Renal cortex interstitium (tissue), 15 donors: ENCODE measurements at places on chromosomes 7 and 10. TPM values are rescaled to one million over a fixed set of nuclear protein-coding genes. Genes with fewer than 3 reads are reported as not detected.

The LIPF gene
- polyA plus RNA-seq, result 0.29 TPM

GRCh38 chr10:48455392-48456151, 149.1 kb downstream of the MAPK8 start:
- DNase-seq, result no peak

DNA sequence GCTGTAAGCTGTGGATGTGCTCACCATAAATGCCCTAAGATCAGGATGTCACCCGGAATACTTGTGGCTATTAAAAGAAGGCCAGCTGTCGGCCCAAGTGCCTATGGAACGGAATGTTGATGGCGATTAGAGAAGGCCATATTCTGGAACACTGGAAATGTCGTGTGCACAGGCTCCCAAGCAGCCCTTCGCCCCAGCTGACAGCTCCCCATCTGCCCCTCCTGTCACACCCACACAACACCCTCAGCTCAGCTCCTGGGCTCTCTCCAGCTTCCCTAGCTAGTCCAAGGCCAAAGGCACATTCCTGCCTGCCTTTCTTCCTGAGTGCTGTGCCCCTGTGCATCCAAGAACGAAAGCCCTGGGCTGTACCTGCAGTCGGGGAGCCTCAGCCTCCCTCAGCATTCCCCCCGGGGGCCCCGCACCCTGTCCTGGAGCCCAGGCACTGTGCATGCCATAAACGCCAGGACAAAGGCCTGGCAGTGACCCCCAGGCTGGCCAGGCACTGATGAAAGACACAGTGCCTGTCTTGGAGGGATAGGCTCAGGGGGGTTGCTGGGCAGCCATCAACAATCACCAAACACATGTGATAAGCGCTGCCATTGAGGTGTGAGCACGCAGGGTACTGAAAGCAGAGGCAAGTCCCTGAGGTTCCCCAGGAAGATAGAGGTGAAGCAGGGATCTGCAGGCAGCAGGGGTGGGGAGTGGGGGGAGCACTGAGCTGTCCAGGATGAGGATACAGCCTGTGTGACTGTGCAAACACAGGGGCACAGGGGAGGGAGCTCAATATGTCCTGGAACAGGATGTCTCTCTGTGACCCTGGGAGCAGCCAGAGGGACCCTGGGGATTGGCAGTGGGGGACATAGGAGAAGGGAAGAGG, 3.7 kb upstream of the LDB3 start:
- no peak for DNase-seq

GRCh38 chr10:104247513-104248146, 7.1 kb upstream of the GSTO1 start:
- DNase-seq, result no peak

GRCh38 chr10:133236401-133237240, 1.0 kb upstream of the VENTX start:
- no peak for DNase-seq

GRCh38 chr10:24790599-24790998, 66.9 kb upstream of the ARHGAP21 start:
- DNase-seq, result no peak

The OGDHL gene
- polyA plus RNA-seq, result 60.0 TPM

- no peak for DNase-seq
Measured at GRCh38 chr7:100641860-100642533, 645 bp upstream of the TFR2 start.

DNA sequence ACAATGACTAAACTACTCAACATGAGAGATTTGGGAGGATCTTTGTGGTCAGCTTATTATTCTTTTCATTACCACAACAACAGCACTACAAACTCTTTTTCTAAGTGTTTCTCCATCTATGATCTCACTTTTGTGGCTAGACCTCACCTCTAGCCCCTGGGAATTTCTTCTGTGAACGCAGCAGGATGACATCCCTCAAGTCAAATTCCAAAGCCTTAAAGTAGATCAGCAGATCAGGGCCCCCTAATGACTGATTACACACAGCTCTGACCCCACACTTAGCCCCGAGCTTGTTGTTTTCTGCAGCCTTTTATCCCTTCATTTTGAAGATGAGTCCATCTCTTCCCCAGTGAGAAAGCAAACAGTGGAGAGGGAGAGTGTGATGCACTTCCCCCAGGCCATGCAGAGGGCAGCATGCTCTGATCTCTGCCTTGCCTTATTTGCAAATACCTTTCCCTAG, 27.3 kb downstream of the TFAM start:
- DNase-seq, result no peak

The STEAP1 gene
- 10.4 TPM for polyA plus RNA-seq

GRCh38 chr7:95585426-95585789, 10.9 kb downstream of the PDK4 start:
- no peak for DNase-seq

The NME8 gene
- not detected for polyA plus RNA-seq

The C7orf33 gene
- not detected for polyA plus RNA-seq

DNA sequence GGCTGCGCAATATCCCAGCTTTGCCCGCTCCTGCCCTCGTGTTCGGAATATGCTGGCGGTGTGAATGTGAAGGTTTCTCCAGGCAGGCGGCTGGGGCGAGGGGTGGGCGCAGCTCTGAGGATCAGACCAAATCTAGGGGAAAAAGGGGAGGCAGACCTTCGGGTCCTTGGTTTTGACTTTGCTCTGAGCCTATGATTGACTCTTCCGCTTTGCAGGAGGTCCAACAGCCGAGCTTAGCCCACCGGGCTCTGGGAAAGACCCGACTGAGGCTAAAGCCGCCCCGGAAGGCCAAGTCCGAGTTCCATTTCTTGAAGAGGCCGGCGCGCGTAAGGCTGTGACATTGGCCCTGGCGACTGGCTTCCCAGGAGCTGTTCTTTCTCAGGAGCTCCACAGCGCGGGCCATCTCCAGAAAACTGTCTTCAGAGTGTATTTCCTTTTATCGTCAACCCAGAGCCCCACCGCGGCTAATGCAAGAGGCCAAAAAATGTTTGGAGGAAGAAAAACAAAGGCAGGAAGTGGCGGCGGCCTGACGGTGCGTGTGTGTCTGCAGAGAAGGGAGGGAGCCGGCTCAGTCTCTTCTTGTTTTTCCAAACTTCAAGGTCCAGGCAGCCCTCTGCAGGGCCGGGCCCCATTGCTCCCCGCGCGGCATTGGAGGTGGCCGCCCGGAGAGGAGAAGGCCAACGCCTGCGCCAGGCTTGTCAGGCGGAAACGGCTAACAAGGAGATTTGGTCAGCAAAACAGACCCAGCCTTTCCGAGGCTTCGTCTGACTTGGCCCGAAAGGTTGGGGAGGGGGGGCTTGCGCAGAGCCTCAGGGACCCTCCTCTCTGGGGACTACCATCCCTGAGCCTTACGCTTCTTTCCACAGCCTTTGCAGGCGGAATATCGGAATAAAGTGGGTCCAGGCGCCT, 3.6 kb upstream of the HOXA11 start:
- no peak for DNase-seq

- no peak for DNase-seq
Measured at GRCh38 chr10:62062752-62063512, 161.4 kb downstream of the ARID5B start.

- DNase-seq, result no peak
Measured at GRCh38 chr7:137753948-137754851, 92.6 kb downstream of the DGKI start.

DNA sequence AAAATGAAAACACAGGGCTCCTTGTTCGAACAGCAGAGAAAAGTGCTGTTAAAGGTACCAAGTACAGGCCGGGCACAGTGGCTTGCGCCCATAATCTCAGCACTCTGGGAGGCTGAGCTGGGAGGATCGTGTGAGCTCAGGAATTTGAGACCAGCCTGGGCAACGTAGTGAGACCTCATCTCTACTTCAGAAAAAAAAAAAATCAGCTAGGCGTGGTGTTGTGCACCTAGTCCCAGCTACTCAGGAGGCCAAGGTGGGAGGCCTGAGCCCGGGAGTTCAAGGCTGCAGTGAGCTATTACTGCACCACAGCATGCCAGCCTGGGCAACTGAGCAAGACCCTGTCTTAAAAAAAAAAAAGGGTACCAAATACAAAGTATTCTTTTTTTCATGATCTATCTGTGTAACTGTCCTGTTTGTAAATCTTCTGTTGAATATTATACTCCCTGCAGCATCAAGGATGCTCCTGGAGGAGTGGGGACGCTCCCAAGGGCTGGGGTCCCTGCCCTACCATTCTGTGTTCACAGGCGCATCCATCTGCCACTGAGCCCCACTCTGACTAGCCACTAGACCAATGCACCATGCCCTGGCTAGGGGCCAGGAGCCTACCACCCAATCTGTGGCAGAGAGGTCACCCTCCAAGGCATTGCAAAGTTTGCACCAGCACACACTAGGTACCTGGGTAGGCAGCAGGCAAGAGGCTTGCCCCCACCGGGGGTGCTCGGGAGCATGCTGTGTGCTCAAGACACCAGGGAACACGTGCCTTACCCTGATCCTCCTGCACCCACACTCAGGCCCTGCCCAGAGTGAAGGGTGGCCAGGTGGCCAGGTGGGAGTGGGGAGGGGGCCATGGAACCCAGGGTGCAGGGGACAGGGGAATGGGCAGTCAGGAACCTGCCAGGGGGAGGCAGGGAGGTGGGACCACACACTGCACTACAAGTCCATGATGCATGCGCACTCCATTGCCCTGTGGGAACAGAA, 67.3 kb upstream of the KMT2C start:
- no peak for DNase-seq

The BAMBI gene
- polyA plus RNA-seq, result 38.4 TPM

DNA sequence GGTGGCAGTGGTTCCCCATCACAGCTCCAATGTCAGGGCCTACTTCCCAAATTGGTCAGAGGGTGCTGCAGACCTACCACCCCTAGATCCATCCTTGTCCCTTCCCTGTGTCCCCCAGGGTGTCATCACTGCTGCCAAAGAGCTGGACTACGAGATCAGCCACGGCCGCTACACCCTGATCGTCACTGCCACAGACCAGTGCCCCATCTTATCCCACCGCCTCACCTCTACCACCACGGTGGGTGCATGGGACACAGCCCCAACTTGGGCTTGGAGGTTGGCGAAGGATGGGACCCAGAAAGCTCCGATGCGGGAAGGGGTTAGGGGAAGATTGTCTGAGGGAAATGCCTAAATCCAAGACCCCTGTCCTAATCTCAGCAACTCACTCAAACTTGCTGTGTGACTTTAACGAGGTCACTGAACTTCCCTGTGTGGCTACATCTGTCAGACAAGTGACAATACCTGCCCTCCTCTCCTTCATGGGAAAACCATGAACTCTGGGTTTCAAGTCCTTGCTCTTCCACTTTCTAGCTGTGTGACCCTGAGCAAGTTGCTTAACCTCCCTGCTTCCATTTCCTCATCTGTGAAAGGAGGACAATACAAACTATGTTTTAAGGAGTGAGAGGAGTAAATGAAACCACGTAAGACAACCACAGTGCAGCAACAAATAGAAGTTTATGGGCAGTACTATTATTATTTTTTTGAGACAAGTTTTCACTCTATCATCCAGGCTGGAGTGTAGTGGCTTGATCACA, 4.9 kb upstream of the VSIR start:
- DNase-seq, result no peak

GRCh38 chr10:78925800-78926319, 142.9 kb upstream of the ZMIZ1 start:
- no peak for DNase-seq

GRCh38 chr10:60541451-60541850, 151.8 kb upstream of the ANK3 start:
- no peak for DNase-seq

GRCh38 chr7:151679071-151679708, 159.5 kb upstream of the RHEB start:
- no peak for DNase-seq

- DNase-seq, result no peak
Measured at GRCh38 chr10:76285012-76285411, 853.6 kb downstream of the LRMDA start.

DNA sequence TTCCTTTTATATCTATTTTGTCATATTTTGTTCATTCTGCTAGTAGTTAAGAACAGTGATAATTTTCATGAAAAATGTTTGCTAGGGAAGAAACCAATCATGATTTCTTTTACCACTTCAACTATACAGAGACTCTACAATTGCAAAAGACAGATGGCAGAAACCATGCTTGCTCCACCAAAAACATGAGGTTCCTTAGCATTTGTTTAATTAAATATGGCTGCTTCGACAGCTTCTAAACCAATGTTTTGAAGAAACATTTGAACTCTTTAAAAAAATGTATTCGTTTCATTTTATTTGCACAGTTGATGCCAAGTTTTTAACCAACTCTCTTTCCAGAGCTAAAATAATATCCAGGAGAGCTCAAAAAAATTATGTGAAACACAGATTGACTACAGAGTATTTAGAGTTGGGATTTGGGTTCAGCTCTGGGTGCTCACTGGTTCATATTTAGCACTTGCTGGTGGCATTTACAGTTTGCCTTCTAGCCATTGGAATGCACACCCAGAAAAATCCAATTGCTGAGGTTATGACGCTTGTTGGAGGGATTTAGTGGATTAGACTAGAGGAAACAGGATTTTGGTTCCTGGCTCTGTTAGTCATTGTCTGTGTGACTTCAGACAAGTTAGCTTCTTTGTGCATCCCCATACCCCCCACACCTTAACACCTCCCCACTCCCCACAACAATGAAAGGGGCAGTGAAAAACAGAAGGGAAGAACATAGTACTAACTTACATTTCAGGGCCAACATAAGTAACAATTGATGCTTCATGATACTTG, 35.8 kb upstream of the SDHAF3 start:
- no peak for DNase-seq

DNA sequence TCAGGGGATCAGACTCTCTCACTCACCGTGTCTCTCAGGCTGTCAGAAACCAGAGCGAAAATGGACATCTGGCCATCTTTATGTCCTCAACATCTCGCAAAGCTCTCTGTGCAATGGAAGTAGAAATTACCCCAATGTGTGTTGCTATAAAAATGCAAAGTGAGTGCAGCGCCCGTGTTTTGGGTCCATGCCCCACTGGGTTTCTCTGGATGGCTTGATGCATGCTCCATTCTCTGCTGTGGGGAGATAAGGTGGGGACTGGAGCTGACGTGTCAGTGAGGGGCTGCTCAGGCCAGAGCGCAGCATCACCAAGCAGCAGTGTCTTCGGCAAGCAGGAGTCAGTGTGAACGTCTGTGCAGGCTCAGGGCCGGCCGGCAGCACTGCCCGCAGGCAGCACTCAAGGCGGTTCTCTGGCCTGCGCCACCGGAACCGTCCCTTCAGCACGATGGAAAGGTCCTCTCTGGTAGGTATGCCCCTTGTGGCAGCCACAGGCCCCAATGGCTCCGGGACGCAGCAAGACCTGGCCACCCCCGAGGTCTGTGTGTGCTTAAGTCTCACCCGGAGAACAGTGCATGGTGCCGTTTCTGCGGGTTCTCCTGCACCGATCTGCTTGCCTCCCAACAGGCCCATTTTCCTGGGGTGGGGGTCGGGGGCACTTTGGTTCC, 30.2 kb downstream of the WDR86 start:
- no peak for DNase-seq

- no peak for DNase-seq
Measured at GRCh38 chr10:81792729-81793128, 82.3 kb upstream of the NRG3 start.

The CNPY1 gene
- not detected for polyA plus RNA-seq

- no peak for DNase-seq
Measured at GRCh38 chr7:98555403-98555802, 61.7 kb upstream of the NPTX2 start.

DNA sequence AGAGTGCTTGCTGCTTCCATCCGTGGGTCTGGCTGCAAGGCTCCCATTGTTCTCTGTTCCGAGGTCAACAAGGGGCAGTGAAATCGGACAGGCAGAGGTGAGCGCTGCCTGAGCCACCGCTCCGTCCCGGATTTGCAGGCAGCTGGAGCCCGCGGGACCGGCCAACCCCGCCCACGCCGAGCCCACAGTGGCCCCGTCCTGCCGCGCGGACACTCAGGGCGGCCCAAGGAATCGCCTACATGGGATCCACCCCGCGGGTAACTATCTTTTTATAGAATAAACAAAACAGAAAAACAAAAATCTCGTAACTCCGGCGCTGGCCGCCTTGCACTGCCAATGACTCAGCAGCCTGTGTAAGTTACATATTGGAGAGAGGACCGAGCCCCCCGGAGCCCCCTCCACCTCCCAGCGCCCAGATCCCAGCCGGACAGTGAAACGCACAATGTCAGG, 1.9 kb downstream of the BNIP3 start:
- DNase-seq, result no peak
